Stimulated activated CD8-positive, alpha-beta memory T cell treated with anti-CD3 and anti-CD28 coated beads, Interleukin-4, amount 100 ng/mL, for 24 hours (primary cell): ENCODE measurements at places on chromosomes 7 and 10.

DNA sequence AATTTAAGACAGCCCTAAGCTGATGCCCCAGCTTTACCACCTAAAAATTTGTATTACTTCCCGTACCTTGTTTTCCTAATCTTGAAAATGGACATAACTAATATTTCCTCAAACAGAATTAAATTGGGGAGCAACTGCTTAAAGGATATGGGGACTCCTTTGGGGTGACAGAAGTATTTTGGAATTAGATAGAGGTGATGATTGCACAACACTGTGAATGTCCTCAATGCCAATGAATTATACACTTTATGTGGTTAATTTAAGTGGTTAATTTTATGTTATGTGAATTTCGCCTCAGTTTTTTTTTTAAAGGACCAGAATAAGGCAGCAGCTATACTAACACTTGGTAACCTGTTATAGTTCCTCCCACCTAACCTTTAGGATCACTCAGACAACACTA lies 19.9 kb upstream of the NPFFR1 start:
- no peak for DNase-seq

GRCh38 chr10:62858364-62858763 lies 42.2 kb upstream of the EGR2 start:
- DNase-seq, result no peak

DNA sequence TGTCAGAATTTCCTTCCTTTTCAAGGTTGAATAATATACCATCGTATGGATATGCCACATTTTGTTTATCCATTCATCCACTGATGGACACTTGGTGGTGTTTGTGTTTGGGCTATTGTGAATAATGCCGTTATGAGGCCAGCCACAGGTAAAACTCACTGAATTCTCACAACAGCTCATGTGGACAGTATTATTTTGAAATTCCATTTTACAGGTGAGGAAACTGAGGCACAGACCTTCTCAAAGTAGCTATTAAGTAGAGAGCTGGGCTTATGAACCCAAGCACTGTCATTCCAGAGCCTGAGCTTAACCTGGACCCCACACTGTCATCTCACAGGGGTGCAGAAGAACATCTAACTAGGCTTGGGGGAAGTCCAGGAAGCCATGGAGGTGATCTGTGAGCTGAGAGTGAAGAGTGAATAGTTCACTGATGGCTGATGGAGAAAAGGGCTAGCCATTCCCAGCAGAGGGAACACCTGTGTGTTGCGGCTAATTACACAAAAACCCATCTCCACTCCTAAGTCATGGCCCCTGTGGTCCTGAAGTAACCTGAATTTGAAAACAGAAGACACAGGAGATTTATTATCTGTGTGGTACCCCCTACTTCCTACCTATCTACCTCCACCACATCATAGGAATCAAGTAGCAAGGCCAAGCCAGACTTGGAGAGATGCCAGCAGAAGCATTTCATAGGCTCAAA lies 8.7 kb downstream of the INMT start:
- DNase-seq, result no peak

DNA sequence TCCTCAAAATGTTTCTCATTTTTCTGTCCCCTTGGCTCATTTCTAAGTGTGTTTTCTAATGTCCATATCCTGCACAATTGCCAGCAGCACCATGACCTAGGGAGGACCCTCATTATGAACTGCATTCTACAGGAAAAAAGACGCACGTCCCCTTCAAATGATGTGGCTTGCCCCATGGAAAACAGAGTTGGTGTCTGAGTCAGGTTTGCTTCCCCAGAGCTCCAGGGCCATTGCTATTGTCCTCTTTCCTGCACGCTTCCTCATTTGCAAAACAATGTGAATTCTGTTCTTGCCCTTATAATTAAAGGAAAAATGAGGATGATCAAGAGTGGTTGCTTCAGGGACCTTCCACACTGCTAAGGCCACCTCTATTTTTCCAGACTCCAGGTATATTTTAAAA lies 14.7 kb upstream of the ASB4 start:
- DNase-seq, result no peak

- no peak for DNase-seq
Measured at GRCh38 chr7:150854066-150855000, 2.0 kb downstream of the AOC1 start.

GRCh38 chr10:59096631-59097030 lies 79.8 kb upstream of the PHYHIPL start:
- DNase-seq, result no peak

GRCh38 chr10:89513206-89513605 lies 22.2 kb downstream of the SLC16A12 start:
- DNase-seq, result no peak

- DNase-seq, result no peak
Measured at GRCh38 chr10:31253237-31253636, 65.8 kb upstream of the ZEB1 start.

DNA sequence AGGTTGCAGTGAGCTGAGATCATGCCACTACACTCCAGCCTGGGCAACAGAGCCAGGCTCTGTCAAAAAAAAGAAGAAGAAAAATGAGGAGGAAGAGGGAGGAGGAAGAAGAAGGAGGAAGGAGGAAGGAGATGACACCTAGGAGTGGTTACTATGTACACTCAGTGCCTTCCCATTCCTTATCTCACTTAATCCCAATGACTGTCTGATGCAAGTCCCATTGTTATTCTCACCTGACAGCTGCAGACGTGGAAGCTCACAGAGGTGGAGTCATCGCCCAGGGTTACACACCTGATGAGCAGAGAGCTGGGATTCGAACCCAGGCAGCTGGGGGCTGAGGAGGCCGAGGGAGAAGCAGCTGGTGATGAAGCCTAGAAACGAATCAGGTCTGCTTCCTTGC lies 258.8 kb downstream of the SNX10 start:
- DNase-seq, result no peak

- no peak for DNase-seq
Measured at GRCh38 chr7:42107484-42108240, 129.3 kb downstream of the GLI3 start.

DNA sequence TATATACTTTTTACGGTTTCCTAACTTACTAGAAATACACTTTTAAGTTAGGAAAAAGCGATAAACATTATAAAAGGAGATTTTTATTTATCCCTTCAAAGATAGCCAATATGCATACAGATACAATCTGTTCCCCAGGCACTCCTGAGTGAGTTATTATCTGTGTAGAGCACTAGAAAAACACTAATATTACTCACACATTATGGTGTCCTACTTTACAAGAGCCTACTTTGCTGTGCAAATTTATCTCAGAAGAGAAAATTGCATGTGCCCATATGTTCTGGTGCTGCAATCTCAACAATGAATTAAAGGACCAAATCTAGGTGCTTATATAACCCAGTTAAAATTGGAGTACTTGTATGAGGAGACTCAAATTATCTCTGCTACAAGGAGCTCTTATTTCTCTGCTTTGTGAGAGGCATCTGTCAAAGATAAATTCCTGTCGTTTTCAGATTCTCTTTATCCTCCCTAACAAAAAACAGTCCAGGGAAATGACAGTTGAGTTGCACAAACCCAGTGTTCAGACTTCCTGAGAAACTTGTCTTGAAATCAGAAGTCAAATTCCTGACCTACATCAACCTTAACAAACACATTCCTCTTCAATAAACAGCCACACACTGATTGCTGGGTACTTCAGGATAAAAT lies 28.9 kb downstream of the CPA1 start:
- no peak for DNase-seq

DNA sequence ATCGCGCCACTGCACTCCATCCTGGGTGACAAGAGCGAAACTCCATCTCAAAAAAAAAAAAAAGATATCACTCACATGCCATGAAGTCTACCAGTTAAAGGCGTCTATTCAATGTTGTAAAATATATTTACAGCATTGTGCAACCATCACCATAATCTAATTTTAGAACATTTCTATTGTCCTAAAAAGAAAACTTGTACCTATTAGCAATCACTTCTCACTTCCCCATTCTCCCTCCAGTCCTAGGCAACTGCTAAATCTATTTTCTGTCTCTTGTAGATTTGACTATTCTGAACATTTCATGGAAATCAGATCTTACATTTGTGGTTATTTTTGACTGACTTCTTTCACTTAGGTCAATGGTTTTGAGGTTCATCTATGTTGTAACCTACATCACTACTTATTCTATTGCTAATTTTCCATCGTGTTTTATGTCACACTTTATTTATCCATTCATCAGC lies 25.2 kb upstream of the OTUD1 start:
- DNase-seq, result no peak

GRCh38 chr10:126186766-126187165 lies 201.5 kb downstream of the ADAM12 start:
- no peak for DNase-seq

DNA sequence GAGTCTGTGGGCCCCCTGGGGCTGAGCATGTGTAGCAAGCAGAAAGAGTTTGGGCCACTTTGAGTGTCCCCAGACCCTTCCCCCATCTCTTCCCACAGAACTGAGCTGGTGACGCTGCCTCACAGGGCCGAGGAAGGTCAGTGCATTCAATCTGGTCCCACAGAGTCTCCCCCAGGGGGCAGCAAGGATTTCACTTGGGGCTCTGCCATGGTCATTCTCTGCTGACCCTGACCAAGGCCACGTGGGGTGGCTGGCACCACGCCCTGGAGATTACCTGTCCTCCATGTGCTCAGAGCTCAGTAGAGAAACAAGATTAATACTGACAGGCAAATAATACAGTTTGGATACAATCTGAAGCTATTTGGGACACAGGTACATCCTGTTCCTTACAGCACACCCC lies 30.2 kb downstream of the ADRA2A start:
- DNase-seq, result no peak

- no peak for DNase-seq
Measured at GRCh38 chr7:133330085-133330484, 77.2 kb downstream of the EXOC4 start.

GRCh38 chr7:70097645-70098044 lies 499.4 kb downstream of the AUTS2 start:
- no peak for DNase-seq

- no peak for DNase-seq
Measured at GRCh38 chr10:70480239-70480861, 1.8 kb downstream of the PALD1 start.

GRCh38 chr7:132465516-132465915 lies 110.8 kb downstream of the PLXNA4 start:
- DNase-seq, result no peak

GRCh38 chr7:135664046-135664589 lies 1.8 kb downstream of the STMP1 start:
- no peak for DNase-seq

DNA sequence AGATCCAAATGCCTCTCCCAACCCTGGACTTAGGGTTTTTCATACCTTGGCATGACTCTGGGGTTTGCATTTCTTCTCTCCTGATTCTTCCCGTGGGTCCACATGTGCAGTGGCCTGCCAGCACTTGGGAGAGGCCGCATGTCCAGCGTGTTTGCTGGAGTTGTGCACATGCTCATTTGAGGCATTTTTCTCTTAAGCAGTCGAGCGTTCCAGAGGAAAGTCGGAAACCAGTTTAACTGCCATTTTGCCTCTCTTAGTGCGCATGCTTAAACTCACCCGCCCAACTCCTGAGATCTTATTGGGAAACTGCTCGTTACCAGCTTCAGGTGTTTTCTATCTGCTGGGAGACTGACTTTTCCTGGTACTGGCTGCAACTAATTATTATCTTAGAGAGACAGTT lies 888.4 kb upstream of the PHF14 start:
- DNase-seq, result no peak

GRCh38 chr10:17212802-17213221 lies 11.3 kb upstream of the TRDMT1 start:
- no peak for DNase-seq

DNA sequence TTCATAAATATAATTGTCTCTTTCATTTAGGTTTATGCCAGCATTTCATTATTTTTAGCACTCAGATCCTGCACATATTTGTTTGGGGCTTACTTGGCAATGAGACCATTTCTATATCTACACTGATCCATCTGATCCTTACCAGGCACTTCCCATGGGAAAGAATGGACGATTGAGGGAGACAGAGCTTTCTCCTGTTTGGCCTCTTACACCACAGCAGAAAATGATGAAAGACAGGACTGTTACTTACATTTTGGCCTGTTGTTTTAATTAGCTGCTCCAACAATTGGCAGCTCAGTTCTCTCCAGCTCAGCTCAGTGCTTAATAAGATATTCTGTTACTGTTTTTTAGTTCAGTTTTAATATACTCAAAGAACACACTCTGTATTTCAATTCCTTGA lies 77.6 kb upstream of the RSU1 start:
- no peak for DNase-seq

DNA sequence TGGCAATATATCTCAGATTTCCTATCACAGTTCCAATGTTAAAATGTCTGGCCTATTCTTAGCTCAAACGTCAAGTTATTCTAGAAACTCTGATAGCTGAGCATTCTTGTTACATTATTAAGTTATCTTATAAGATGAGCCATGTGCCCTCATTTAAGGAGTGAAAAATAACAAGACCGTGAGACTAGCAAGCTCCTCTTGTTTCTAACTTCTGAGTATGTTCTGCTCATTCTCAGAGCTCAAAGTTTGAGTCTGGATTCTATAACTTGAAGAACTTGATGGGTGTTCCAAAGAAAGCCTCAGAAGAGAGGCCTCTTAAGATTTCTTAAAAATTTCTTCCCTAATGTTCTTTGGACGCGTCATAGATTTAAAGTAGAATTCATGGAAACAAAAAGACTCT lies 215.2 kb downstream of the HTR7 start:
- no peak for DNase-seq

- DNase-seq, result no peak
Measured at GRCh38 chr10:115957012-115957399, 316.0 kb downstream of the GFRA1 start.

GRCh38 chr7:7773334-7774309 lies 55.2 kb upstream of the RPA3 start:
- DNase-seq, result no peak

DNA sequence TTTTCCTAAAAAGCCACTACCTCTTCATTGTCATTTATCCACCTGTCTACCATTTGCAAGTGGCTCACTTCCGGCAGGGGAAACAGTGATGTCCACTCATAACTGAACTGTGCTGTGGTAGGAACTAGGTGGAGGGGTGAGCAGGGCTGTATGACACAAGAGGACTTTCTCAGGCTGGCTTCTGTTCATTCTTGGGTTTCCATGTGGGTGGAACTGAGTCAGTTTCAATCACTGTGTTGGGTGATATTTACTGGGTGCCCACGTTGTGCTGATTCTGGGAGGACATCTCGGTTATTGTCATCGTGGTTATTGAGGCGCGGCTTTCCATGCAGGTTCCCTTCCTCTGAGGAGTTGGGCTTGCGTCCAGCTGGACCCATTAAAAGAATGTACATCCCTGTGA lies 38.8 kb downstream of the RAMP3 start:
- DNase-seq, result peak; percentile 24
